MM.1S (cell line): ENCODE measurements at places on chromosomes 12 and 14.

DNA sequence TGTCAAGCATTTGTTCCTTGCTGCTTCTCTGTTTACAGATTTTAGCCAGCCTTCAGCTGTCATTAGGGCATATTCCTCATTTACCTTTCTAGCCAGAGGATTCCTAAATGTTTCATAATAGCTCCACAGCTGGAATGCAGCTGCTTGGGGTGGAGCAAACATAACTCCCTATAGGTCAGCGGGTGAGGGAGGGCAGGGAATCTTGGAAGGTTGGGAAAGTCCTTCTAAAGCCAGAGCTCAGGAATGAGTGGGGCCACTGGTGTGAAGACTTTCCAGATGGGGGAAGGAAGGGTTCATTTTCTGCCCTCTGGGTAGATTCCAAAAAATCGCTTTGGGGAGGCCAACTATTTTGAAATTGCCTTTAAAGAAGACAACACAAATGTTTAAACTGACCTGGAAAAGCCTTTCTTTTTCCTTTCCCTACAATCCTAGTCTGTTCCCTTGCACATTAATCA is 16.3 kb upstream of the IRF2BPL start:
- H3K4me3 ChIP-seq = no peak overlapping the region
- no peaks in the 10 kb centered on the region for H3K27me3 ChIP-seq
- H3K36me3 ChIP-seq = no peaks in the 10 kb centered on the region
- DNase-seq = no peak

GRCh38 chr14:56896922-56897321 is 86.6 kb upstream of the OTX2 start:
- no peak for DNase-seq
- H3K4me3 ChIP-seq = no peak overlapping the region
- no peak overlapping the region for H3K27ac ChIP-seq
- no peaks in the 10 kb centered on the region for H3K27me3 ChIP-seq
- no peaks in the 10 kb centered on the region for H3K36me3 ChIP-seq

GRCh38 chr12:52913431-52913821 is 8.6 kb upstream of the KRT8 start:
- H3K36me3 ChIP-seq = no peaks in the 10 kb centered on the region
- DNase-seq = no peak
- peaks cover 31% of the 10 kb centered on the region for H3K27me3 ChIP-seq
- H3K4me1 ChIP-seq = peaks cover 9% of the 10 kb centered on the region

- no peak overlapping the region for H3K4me3 ChIP-seq
- H3K27ac ChIP-seq = no peak overlapping the region
- H3K4me1 ChIP-seq = no peaks in the 10 kb centered on the region
- peaks cover 8% of the 10 kb centered on the region for H3K27me3 ChIP-seq
Observed at GRCh38 chr12:49892084-49892731, 11.5 kb downstream of the FAIM2 start.

DNA sequence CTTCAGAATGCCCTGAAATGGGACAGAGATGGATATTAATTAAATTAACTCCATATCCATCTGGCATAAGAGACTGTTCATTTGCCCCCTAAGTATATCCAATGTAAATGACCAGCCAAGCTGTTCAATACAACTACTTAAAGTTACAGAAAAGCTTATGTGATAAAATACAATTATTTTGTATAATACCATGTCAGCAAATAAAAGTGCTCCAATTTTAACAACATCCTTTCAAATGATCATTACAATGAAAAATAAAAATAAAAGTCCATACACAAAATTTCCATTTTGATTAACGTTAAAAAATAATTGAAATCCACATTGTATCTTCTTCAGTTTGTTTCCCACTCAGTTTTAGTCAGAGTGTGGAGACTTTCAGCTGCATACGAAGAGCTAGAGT is 5.7 kb downstream of the CLEC6A start:
- H3K4me1 ChIP-seq = no peaks in the 10 kb centered on the region
- no peak for DNase-seq
- no peak overlapping the region for H3K4me3 ChIP-seq
- H3K27ac ChIP-seq = no peak overlapping the region

DNA sequence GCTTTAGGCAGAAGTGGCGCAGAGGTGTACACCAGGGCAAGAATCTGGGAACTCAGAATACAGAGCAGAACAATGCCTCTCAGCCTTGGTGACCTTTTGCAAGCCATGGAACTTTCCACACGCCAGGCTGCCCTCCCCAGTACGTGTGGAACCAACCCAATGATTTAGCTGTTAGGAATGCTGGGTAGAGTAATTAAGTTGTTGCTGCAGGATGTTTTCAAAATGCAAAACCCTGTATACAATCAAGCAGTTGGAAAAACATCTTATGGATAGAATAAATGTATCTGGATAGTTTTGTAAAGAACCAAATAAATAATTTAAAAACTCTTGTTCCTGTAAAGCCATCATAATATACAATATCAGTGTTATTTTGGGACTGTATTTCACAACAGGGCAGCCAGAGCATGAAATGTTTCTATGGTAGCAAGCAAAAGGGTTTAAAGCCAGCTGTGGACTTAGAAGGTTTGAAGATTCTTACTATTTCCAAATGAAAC is 19.4 kb downstream of the PPP1R36 start:
- no peak overlapping the region for H3K27ac ChIP-seq
- no peak for DNase-seq
- H3K4me3 ChIP-seq = no peak overlapping the region
- no peaks in the 10 kb centered on the region for H3K36me3 ChIP-seq

GRCh38 chr14:42734041-42734440 is 1127.4 kb downstream of the LRFN5 start:
- H3K36me3 ChIP-seq = no peaks in the 10 kb centered on the region
- no peak overlapping the region for H3K27ac ChIP-seq
- DNase-seq = no peak
- no peaks in the 10 kb centered on the region for H3K27me3 ChIP-seq
- no peak overlapping the region for H3K4me3 ChIP-seq

DNA sequence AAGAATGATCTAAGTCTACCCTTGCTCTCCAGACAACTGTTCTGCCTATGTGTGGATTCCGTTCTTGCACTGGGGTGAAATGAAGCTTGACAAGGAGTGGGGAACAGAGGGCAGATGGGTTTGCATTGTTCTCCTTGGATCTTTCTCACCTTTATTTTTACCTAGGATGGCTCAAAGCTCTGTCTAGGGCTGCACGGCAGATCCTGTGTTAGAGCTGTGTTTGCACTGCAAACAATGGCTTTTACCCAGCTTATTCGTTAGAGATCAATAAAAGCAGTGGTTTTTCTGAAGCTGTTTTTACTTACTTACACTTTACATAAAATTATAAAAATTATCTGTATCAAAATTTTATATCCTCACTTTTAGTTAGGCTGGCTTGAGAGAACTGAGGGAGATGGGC is 105.1 kb downstream of the LRIG3 start:
- DNase-seq = no peak
- H3K4me3 ChIP-seq = no peak overlapping the region
- no peaks in the 10 kb centered on the region for H3K4me1 ChIP-seq
- H3K27me3 ChIP-seq = no peaks in the 10 kb centered on the region
- H3K27ac ChIP-seq = no peak overlapping the region
- no peaks in the 10 kb centered on the region for H3K36me3 ChIP-seq

- no peaks in the 10 kb centered on the region for H3K36me3 ChIP-seq
- no peak overlapping the region for H3K27ac ChIP-seq
- H3K4me3 ChIP-seq = no peak overlapping the region
- H3K4me1 ChIP-seq = no peaks in the 10 kb centered on the region
- no peak for DNase-seq
Observed at GRCh38 chr14:53375599-53375998, 222.5 kb upstream of the DDHD1 start.

DNA sequence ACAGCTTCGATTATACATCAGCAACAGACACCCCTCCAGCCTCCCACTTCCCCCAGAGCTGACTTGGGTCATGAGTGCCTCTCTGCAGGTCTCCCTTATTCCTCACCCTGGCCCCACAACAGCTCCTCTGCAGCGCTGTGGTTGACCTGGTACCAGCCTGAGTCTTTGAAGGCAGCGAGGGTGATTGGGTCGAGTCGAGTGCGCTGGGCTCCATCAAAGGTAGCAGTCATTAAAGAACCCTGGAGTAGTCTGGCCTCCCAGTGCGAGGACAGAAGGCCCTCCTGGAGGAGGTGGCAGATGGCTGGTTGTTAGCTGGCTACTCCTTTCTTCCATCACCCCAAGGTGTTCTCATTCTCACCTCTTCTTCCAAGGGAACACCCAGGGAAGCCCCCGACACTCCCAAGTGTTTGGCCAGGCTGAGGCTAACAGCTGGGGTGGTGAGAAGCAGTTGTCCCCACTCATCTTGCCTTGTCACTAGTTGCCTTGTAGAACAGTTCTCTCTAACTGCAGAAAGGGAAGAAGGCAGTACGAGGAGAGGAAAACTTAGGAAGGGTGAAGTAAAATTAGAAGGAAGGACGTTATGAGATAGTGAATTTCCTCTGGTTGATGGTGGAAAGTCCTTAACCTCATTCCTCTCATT is 2.7 kb downstream of the CIROP start:
- DNase-seq = no peak
- H3K27me3 ChIP-seq = no peaks in the 10 kb centered on the region
- no peak overlapping the region for H3K27ac ChIP-seq
- H3K4me3 ChIP-seq = no peak overlapping the region

GRCh38 chr14:52834440-52834842 is 43.0 kb upstream of the GNPNAT1 start:
- no peaks in the 10 kb centered on the region for H3K27me3 ChIP-seq
- H3K4me1 ChIP-seq = no peaks in the 10 kb centered on the region
- DNase-seq = no peak

DNA sequence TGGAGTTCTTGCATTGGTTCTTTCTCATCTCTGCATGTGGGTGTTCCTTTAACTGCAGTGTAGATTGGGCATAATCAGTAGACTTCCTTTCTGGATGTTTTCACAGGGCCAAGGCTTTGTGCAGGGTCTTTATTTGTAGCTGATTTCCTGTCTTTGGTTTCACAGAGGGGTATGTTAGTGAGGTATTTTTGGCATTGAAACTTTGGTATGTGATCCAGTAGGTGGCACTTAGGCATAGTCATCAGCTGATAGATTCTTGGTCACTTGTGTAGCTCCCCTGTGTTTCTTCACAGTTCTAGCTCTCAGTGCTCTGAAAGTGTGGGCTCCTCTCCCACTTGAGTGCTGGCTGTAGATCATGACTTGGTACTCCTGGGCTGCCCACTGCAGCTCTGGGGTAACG is 52.7 kb upstream of the LMO3 start:
- no peak overlapping the region for H3K4me3 ChIP-seq
- H3K4me1 ChIP-seq = peaks cover 11% of the 10 kb centered on the region
- no peaks in the 10 kb centered on the region for H3K36me3 ChIP-seq

DNA sequence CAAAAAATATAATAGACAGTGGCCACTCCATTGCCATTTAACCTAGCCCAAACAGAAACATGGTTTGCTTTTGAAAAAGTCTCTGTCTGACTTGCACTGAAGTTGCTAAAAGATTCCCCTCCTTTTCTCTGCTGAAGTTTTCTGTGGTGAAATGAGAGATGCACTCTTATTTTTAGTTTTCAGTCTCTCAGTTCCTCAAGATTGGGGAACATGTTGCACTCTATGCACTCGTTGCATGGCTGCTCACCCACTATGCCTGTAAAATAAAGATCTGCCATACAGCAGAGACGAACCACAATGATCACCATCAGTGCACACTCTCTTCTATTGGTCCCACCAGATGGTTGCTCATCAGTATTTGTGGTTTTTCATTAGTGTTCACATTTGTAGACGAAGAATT is 13.1 kb upstream of the DAAM1 start:
- H3K4me1 ChIP-seq = no peaks in the 10 kb centered on the region
- no peak overlapping the region for H3K4me3 ChIP-seq
- H3K36me3 ChIP-seq = no peaks in the 10 kb centered on the region
- H3K27ac ChIP-seq = no peak overlapping the region

GRCh38 chr12:87848248-87848868 is 180.8 kb downstream of the C12orf50 start:
- no peaks in the 10 kb centered on the region for H3K27me3 ChIP-seq
- H3K36me3 ChIP-seq = no peaks in the 10 kb centered on the region
- H3K4me1 ChIP-seq = peaks cover 4% of the 10 kb centered on the region; the same call in 1 of the 2 replicates
- DNase-seq = peak; percentile 44
- H3K4me3 ChIP-seq = no peak overlapping the region
- H3K27ac ChIP-seq = peak overlapping the region; percentile 29; the same call in 1 of the 2 replicates

GRCh38 chr12:94671917-94672316 is 21.6 kb upstream of the TMCC3 start:
- H3K27ac ChIP-seq = no peak overlapping the region
- H3K27me3 ChIP-seq = no peaks in the 10 kb centered on the region
- no peak overlapping the region for H3K4me3 ChIP-seq
- H3K36me3 ChIP-seq = no peaks in the 10 kb centered on the region
- DNase-seq = no peak

DNA sequence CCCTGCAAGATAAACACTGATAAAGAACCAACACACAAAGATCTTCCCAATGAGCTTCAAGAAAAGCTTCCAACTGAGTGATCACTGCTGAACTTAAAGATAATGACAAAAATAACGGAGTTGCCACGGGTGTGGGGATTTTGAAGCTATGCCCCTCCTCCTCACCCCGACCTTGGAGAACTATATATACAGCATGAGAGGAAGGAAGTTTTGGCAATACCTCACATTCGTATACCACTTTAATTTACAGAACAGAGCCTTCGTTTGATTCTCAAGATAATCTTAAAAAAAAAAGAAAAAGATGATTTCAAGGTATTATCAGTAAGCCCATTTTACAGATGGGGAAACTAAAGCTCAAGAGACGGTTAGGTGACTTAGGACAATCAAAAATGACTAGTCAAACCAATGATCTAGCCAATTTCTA is 715 bp downstream of the NEK9 start:
- H3K36me3 ChIP-seq = no peaks in the 10 kb centered on the region
- peak overlapping the region; percentile 82; the same call in 1 of the 2 replicates for H3K27ac ChIP-seq
- H3K4me1 ChIP-seq = 0 out of 2 replicates have a peak, but pooled peaks cover 7% of the 10 kb centered on the region
- H3K27me3 ChIP-seq = no peaks in the 10 kb centered on the region
- H3K4me3 ChIP-seq = peak overlapping the region; percentile 76

- H3K4me1 ChIP-seq = no peaks in the 10 kb centered on the region
- no peaks in the 10 kb centered on the region for H3K27me3 ChIP-seq
- no peak overlapping the region for H3K27ac ChIP-seq
Observed at GRCh38 chr14:84493779-84494178, 1036.2 kb upstream of the FLRT2 start.

DNA sequence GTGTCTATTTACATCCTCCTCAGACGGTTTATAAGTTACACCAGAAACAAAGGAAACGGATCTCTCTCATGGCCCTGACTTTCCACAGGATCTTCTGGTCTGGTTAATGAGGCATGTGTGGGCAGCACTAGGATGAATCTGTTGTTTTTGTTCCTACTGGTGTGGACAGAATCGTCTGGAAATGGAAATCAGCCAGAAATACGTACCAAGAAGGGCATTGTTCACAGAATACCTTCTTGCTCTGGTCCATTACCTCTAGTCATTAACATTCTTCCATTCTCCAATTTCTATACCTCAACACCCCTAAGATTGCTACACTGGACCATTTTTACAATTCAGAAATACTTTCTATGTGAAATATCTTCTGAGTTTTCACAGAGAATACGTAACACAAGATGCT is 86.0 kb downstream of the TPH2 start:
- H3K36me3 ChIP-seq = no peaks in the 10 kb centered on the region
- H3K4me3 ChIP-seq = no peak overlapping the region
- no peaks in the 10 kb centered on the region for H3K4me1 ChIP-seq
- no peaks in the 10 kb centered on the region for H3K27me3 ChIP-seq
- no peak for DNase-seq
- no peak overlapping the region for H3K27ac ChIP-seq
